Progenitor cell of endocrine pancreas (in vitro differentiated cells): ENCODE measurements at places on chromosomes 1 and 21. TPM values are rescaled to one million over a fixed set of nuclear protein-coding genes. Genes with fewer than 3 reads are reported as not detected.
A peak's percentile ranks its signal among the peaks of the same experiment; 100 is the strongest.

Gene TFF3
- total RNA-seq: 40.1 and 40.3 TPM in 2 replicates

Gene SLC6A9
- 26.9 and 29.4 TPM in 2 replicates for total RNA-seq

- no peak overlapping the region for H3K27ac ChIP-seq
- H3K36me3 ChIP-seq: no peaks in the 10 kb centered on the region
Measured at GRCh38 chr1:233998891-233999290, 94.4 kb downstream of the SLC35F3 start.

DNA sequence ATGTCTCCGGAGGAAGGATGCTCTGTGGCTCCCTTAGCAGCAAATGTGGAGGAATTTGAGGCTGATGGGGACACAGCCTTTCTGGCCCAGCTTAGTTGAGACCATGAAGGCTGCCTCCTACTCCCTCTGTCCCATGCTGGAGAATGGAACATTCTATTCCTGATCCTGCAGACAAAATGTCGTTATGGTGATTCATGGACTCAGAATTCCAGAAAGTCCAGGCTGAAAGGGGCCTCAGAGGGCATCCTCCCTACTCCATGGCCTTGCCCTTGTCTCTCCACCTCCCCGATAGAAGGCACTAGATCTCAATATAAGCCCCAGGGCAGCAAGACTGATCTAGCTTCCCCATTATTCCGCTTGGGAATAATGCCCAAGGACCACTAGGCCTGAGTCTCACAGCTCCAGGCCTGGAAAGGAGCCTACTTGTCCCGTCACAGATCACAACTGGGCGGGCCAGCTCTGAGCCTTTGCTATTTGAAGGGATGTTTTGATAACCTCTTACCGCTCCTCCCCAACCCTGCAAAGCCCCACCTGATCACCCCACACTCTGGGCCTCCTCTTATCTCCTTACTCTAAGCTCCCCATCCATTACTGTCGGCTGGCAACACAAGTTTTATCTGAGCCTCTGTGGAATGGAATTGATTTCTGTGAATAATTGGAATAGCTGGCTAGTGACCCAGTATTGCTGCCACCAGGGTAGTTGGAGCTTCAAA lies 52.8 kb upstream of the TRABD2B start:
- H3K27ac ChIP-seq: peak overlapping the region; percentile 73
- H3K4me3 ChIP-seq: peak overlapping the region; percentile 12
- peaks cover 2% of the 10 kb centered on the region for H3K27me3 ChIP-seq
- peaks cover 62% of the 10 kb centered on the region for H3K4me1 ChIP-seq

Gene OR10J1
- not detected in 2 replicates for total RNA-seq

DNA sequence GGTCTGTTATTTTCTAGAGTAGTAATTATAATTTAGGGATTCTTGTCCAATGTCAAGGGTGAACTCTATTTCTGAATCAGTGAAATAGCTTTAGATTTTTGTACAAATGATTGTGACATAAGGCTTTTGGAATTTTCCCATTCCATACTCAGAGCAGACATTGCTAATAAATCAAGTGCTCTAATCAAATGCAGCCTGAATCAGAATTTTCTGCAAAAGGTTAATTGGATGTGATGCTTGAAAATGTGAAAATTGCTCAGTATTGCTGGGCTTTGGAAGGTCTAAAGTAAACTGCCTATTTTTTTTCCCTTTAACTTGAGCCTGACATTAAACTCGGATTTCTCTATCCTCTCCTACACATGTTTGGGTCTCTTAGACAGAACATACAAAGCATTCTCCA lies 23.2 kb downstream of the SGIP1 start:
- H3K4me3 ChIP-seq: no peak overlapping the region
- peaks cover 11% of the 10 kb centered on the region for H3K4me1 ChIP-seq
- no peaks in the 10 kb centered on the region for H3K27me3 ChIP-seq
- DNase-seq: no peak

DNA sequence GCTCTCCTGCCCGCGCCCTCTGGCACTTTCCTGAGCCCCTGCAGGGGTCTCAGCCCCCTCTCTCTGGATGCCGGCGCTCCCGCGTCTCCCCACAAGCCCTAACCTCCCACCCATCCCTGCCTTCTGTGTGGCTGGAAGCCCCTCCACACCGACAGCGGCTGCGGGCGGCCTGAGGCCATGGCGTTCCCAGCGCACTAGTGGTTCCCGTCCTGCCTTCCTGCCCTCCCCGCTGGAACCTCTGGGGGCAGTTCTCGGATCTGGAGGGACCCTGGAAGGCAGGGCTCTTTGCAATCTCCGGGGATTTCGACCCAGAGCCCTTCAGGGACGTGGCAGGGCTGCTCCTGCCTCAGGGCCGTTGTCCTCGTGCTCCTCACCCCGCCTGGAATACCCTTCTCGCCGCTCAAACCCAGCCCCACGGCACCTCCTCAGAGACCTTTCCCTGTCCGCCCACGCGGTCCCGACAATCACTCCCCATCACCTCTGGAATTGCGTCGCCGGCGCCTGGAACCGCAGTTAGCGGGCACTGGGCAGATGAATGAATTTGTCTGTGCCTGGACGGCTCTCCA lies 493 bp upstream of the ESPN start:
- no peak overlapping the region for H3K4me3 ChIP-seq
- no peak for DNase-seq
- peaks cover 69% of the 10 kb centered on the region for H3K27me3 ChIP-seq

Gene MEX3A
- 112 and 113 TPM in 2 replicates for total RNA-seq

Gene KRTAP19-3
- not detected in 2 replicates for total RNA-seq

GRCh38 chr1:229015806-229016205 lies 255.1 kb upstream of the RAB4A start:
- H3K27me3 ChIP-seq: peaks cover 4% of the 10 kb centered on the region
- no peak for DNase-seq
- H3K4me3 ChIP-seq: no peak overlapping the region
- no peak overlapping the region for H3K27ac ChIP-seq
- peaks cover 2% of the 10 kb centered on the region for H3K4me1 ChIP-seq

Gene FAM72D
- 1.0 and 1.9 TPM in 2 replicates for total RNA-seq

Gene NUDT17
- total RNA-seq: 5.0 and 5.2 TPM in 2 replicates

DNA sequence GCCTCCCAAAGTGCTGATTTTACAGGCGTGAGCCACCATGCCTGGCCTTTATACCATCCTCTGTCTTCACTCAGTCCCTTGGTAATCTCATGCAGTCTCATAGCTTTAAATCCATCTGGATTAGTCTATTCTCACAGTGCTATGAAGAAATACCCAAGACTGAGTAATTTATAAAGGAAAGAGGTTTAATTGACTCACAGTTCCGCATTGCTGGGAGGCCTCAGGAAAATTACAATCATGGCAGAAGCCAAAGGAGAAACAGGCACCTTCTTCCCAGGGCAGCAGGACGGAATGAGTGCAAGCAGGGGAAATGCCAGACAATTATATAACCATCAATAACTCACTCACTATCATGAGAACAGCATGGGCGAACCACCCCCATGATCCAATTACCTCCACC lies 49.1 kb upstream of the CPLANE2 start:
- H3K36me3 ChIP-seq: peaks cover 13% of the 10 kb centered on the region
- H3K27ac ChIP-seq: no peak overlapping the region
- DNase-seq: no peak
- no peaks in the 10 kb centered on the region for H3K27me3 ChIP-seq

Gene ITGB2
- 0.41 and 0.47 TPM in 2 replicates for total RNA-seq

GRCh38 chr1:168613038-168613451 lies 36.6 kb downstream of the XCL1 start:
- no peak overlapping the region for H3K4me3 ChIP-seq
- H3K27me3 ChIP-seq: peaks cover 9% of the 10 kb centered on the region
- no peak for DNase-seq
- no peak overlapping the region for H3K27ac ChIP-seq
- H3K36me3 ChIP-seq: no peaks in the 10 kb centered on the region

DNA sequence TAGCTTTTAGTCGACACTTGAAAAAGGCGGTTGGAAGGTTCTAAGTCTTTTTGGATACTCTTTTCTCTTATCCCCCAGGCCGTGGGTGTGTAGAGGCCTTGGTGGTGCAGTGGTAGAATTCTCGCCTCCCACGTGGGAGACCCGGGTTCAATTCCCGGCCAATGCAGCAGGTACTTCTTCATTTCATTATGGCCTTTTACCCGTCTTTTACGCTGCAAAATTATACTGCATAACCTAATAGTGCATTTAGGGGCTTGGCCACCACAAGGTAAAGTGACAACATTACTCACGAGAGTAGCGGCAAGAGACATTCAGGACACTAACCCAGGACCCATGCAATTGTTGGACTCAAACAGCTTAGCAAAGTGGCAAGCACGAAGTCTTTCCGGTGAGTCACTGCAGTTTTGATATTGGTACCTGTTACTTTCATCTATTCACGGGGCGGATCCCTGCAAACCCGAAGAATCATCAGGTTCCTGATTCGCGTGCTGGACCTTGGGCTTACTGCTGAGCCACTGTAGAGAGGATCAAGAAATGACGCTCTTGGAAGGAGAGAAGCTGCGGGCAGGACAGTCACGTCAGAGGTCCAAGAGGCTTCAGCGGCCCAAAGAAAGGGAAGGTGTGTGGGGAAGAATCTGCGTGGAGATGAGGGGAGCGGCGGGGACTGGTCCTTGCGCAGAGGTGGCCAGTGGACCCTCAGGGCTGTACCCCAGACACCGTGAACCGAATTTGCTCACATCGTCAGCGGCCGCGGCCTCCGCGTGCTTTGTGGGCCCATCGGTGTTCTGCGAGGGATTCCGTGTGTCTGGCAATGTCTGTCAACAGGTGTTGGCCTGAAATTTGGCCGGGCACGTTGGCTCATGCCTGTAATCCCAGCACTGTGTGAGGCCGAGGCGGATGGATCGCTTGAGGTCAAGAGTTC lies 12.9 kb upstream of the RNU1-4 start:
- H3K4me1 ChIP-seq: peaks cover 2% of the 10 kb centered on the region
- no peaks in the 10 kb centered on the region for H3K36me3 ChIP-seq
- H3K27ac ChIP-seq: no peak overlapping the region
- no peak for DNase-seq
- H3K4me3 ChIP-seq: no peak overlapping the region

- peaks cover 20% of the 10 kb centered on the region for H3K4me1 ChIP-seq
- H3K27ac ChIP-seq: peak overlapping the region; percentile 93
- H3K27me3 ChIP-seq: peaks cover 9% of the 10 kb centered on the region
- DNase-seq: no peak
- no peaks in the 10 kb centered on the region for H3K36me3 ChIP-seq
Measured at GRCh38 chr1:51331206-51332100, 1.1 kb upstream of the TTC39A start.

GRCh38 chr1:226541231-226541630 lies 7.3 kb upstream of the STUM start:
- H3K4me1 ChIP-seq: peaks cover 6% of the 10 kb centered on the region
- DNase-seq: no peak
- peaks cover 19% of the 10 kb centered on the region for H3K27me3 ChIP-seq
- H3K27ac ChIP-seq: no peak overlapping the region
